ENCODE measurements at places on chromosomes 5 and 9.

GRCh38 chr9:2623288-2624050 lies 1.9 kb downstream of the VLDLR start:
- peak; percentile 20 for DNase-seq

DNA sequence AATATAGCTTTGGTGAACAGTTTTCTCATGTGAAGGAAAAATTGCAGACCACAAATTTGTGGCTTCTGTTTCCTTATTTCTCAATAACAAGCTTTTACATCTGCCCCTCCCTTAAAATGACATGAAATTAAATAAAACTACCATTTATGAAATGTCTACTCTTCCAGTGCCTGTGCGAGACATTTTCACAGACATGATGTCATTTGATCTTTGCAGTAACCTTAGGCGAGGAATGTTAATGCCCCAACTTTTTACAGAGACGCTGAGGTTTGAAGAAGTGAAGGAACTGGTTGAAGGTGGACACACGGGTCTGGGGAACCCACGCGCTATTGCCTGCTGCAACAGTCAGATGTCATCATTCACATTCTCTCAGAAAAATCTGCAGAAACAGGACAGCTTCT lies 61.5 kb downstream of the OSTF1 start:
- no peak for DNase-seq

DNA sequence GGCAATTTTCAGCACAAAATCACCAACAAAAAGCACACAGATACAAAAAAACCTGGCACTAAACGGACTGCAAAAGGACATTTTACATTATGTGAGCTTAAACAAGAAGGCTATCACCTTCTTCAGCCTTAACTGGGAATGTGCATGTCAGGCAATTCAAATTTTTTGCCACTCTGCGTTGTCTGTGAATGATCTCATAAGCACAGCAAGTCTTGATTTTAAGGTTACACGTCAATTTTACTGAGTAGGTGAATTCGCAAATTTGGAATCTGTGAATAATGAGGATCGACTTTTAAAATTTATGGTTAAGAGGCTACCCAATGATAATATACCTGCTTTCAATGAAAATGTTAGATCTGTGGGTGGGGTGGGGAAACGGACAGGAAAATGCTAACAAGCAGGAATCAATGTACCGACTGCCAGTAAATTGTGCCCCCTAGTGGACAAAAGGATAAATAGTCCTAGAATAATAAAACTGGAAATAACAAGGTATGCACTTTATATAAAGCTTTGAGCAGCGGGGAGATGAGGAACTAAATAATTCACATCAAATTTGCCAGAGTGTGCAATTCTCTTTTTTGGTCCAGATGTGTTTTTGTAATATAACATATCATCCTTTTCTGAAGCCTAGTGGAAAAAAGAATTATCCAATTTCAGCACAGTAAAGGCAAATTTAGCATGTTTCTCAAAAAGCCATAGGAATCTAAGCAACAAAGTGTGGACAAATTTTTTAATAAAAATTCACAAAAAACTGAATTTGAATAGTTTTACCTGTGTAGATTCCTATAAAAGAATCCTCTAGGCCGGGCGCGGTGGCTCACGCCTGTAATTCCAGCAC lies 20.5 kb downstream of the EQTN start:
- DNase-seq, result peak; percentile 19

DNA sequence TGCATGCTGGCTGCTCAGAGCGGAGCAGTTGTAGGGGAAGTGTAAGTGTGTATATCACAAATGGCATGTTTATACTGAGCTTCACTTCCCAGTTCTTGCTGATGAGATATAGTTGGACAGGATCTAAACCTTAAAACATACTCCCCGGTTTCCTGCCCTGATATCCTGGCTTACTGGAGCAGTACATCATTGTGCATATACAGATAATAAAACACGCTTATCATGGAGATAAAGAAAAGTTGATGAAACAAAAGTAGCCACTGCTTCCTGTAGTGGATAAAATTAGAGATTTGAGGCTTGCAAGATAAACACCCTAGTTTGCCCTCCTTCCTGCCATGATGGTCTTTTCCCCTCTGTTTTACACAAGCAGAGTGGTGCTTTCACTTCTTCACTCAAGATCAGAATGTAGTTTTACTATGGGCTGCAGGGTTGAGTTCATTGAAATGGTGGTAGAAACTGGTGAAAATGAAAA lies 15.0 kb downstream of the NPR3 start:
- no peak for DNase-seq

- no peak for DNase-seq
Measured at GRCh38 chr9:83574482-83574881, 36.3 kb upstream of the FRMD3 start.

DNA sequence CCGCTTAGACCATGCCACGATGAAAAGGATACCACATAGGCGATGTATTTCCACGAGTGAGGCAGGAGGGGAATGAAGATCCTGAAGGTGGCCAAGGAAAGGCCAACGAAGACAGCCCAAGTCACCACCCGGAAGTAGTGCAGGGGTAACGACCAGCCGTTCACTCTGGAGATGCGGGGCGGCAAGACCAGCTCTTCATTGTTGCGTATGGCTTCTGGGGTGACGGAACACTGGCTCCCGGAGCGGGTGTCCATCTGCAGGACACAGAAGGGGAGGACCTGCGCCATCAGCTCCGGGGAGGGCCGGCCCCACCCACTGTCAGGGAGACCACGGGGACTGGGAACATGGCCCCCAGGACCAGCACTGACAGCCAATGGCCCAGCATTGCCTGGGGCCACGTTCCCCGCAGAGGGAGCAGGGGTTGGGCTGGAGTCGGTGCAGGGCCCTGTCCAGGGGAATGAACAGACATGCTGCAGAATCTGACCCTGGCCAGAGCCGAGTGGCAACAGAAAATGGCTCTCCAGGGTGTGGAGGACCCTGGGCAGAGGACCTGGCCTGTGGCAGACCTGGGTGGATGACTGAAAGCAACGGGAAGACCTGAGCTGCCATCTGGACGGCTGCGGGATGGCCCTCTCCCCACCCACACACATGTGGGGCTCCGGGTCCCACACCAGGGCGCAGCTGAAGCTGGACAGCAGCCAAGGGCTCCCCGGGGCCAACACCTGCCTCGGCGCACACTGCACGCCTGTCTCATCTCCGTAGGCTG lies 17.7 kb downstream of the ZDHHC11B start:
- DNase-seq, result no peak

GRCh38 chr9:38082446-38083287 lies 13.6 kb upstream of the SHB start:
- DNase-seq, result no peak

- DNase-seq, result no peak
Measured at GRCh38 chr9:100220936-100221335, 121.9 kb downstream of the INVS start.

DNA sequence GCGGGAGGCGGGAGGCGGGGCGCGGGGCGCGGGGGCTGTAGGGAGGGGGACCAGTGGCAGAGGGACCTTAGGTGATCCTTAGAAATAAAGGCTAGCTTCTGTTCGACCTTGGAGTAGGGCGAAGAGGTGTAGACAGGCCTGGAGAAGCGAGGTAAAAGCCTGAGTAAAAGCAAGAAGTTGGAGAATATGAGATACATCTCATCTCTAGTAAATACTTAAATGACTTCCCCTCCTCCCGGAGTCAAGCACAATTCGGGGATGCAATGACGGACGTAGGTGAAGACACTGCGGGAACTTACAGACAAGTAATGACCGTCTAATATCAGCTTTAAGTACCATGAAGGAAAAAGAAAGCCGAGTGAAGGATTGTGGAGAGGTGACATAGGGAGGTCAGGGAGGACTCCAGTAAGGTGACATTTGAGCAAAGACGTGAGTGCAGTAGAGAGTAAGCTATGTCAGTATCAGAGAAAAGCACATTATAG lies 466 bp downstream of the SMC2 start:
- DNase-seq, result peak; percentile 44

DNA sequence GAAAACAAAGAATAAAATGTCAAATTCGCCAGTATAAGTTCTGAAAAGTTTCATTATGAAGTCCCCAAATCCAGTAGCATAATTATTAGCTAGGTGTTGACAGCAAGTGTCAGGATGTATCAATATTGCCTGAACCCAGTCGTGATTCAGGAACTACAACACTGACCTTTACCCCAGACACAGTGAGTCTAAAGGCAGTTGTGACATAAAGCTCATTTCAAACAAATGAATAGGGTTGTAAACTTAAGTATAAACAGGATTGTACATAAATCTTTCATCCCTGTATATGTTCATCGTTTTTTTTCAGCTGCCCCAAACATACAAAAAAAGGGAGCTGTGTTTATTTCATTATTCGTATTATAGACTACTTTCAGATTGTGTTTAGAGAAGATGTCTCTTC lies 385.7 kb downstream of the PLK2 start:
- DNase-seq, result no peak

GRCh38 chr5:135030123-135030955 lies 3.7 kb downstream of the PITX1 start:
- no peak for DNase-seq

DNA sequence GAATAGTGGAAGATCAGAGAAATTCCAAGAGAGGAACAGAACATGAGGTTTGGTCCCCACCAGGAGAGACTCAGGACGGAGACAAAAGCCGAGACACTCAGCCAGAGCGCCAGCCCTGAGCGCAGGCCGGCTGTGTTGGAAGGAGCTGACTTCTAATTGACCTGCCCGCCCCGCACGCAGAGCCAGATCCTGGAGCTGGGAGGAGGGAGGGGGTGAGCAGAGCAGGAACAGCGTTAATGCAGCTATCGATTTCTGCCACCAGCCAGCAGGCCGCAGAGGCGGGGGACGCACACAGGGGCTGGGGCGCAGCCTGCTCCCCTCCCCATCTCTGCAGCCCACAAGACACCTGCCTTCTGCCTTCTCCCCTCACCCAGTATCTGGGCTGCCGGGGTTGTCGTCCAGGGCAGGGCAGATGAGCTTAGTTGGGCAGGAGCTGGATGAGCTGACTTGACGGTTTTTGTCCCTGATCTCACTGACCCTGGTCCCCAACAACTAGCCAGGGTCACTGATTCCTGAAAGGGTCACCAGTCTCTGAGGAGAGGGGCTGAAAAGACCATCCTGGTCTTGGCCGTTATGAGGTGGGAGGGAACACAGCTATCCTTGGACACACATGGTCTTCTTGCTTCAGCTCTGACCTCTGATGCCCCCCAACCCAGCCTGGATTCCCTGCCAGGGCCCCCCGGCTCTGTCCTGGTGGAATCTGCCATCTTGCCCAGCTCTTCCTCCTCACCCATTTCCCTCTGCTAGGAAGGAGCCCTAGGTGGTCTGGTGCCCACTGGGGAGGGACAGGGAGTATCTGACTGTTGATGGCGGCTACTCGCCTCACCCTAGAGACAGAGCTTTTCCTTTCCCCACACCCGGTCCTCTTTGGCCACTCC lies 29.8 kb downstream of the CXXC5 start:
- peak; percentile 48 for DNase-seq

Measured in NCI-H2227 treated with DMSO at 0.1 percent for 48 hours (cell line).